ENCODE measurements at places on chromosomes 2 and 18.

- peak; percentile 91 for DNase-seq
These were observed 64.7 kb downstream of the STK25 start for GRCh38 chr2:241443486-241444223.

DNA sequence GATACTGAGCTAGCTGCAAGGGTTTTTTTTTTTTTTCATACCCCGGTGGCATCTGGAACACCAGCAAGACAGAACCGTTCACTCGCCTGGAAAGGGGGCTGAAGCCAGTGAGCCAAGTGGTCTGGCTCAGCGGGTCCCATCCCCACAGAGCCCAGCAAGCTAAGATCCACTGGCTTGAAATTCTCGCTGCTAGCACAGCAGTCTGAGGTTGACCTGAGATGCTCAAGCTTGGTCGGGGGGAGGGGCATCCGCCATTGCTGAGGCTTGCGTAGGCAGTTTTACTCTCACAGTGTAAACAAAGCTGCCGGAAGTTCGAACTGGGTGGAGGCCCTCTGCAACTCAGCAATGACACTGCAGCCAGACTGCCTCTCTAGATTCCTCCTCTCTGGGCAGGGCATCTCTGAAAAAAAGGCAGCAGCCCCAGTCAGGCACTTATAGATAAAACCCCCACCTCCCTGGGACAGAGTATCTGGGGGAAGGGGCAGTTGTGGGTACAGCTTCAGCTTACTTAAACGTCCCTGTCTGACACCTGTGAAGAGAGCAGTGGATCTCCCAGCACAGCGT, 5.1 kb upstream of the MIB1 start:
- peak; percentile 42 for DNase-seq

- no peak for DNase-seq
These were observed 113.8 kb downstream of the NFATC1 start for GRCh38 chr18:79509536-79509930.

DNA sequence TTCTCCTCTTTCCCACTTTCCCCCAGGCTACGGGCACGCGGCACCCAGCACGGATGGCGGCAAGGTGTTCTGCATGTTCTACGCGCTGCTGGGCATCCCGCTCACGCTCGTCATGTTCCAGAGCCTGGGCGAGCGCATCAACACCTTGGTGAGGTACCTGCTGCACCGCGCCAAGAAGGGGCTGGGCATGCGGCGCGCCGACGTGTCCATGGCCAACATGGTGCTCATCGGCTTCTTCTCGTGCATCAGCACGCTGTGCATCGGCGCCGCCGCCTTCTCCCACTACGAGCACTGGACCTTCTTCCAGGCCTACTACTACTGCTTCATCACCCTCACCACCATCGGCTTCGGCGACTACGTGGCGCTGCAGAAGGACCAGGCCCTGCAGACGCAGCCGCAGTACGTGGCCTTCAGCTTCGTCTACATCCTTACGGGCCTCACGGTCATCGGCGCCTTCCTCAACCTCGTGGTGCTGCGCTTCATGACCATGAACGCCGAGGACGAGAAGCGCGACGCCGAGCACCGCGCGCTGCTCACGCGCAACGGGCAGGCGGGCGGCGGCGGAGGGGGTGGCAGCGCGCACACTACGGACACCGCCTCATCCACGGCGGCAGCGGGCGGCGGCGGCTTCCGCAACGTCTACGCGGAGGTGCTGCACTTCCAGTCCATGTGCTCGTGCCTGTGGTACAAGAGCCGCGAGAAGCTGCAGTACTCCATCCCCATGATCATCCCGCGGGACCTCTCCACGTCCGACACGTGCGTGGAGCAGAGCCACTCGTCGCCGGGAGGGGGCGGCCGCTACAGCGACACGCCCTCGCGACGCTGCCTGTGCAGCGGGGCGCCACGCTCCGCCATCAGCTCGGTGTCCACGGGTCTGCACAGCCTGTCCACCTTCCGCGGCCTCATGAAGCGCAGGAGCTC, 35.4 kb downstream of the KCNK3 start:
- DNase-seq = no peak

GRCh38 chr2:237979331-237979730, 12.5 kb downstream of the UBE2F start:
- DNase-seq = no peak

DNA sequence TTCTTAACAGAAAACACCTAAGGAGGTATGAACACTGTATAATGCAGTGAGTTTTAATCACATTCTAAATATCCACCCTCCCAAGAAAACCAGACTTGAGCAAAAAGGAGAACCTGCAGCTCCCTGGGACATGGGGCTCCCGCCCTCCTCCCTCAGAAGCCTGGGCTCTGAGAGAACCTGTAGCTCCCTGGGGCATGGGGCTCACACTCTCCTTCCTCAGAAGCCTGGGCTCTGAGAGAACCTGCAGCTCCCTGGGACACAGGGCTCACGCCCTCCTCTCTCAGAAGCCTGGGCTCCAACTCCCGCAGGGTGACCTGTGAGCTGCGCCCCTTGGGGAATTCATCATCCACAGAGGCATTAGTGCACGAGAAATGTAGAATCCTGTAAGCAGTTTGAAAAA, 222.9 kb downstream of the SNTG2 start:
- DNase-seq = no peak

DNA sequence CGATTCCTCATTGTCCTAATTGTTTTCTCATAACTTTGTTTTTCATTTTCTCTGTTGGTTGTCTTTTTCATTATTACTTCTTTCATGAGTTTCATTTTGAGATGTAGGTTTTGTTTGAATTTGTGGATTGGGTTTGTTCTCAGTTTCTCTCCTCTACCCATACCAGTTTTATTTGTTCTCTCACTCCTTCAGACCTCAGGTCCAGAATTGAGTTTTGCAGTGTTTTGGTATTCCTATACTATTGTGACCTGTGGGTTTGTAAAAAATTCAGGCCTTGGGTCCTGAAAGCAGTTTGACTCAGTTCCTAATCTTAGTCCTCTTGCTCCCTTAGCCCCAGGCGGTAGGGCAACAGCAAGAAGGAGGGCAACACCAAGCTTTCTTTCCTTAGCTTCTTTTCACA, 28.3 kb upstream of the UBE2E3 start:
- no peak for DNase-seq

DNA sequence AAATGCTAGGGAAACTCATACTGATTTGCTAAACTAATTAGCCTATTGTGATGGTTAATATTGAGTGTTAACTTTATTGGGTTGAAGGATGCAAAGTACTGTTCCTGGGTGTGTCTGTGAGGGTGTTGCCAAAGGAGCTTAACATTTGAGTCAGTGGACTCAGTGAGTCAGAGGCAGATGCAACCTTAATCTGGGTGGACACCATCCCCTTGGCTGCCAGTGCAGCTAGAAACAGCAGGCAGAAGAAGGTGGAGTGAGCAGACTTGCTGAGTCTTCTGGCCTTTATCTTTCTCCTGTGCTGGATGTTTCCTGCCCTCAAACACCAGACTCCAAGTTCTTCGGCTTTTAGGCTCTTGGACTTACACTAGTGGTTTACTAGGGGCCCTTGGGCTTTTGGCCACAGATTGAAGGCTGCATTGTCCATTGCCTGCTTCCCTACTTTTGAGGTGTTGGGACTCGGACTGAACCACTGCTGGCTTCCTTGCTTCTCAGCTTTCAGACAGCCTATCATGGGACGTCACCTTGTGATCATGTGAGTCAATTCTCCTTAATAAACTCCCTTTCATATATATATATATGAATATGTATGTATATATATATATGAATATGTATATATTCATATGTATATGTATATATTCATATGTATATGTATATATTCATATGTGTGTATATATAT, 69.7 kb downstream of the RPRM start:
- DNase-seq = no peak

DNA sequence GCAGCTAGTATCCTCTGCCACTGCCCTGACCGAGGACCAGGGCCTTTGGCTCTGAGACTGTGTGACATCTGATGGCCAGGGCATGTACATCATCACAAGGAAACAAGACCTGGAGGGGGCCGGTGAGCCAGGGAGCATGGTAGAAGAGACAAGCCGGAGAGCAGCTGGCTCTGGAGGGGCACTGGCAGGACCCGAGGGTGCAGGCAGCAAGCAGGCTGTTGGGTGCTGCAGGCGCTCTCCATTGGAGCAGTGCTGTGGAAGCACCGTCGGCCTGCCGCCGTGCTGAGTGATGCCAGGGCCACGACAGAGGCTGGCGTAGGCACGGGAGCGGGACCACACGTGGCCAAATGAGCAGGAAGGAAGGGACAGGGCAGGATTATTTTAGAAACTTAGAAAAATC, 335.2 kb downstream of the GBX2 start:
- no peak for DNase-seq

DNA sequence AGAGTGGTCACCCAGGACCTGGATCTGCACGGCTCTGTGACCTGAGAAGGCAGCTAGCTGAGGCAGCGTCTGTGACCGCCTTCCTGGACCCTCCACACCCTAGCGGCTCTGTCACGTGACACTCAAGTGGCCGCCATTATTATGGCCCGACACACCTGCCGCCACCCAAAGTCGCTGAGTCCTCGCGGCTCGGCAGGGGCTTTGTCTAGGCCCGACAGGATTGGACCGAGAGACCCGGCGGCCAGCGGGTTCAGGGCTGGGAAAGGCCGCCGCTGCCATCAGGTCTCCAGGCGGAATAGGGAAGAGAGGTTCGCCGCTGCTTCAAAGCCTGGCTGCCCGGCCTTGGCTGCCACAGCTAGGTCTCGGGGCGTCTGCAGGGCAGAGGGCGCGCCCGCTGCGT, 1162.5 kb upstream of the LRRTM1 start:
- DNase-seq = no peak
